ENCODE measurements at places on chromosomes 3 and 15.

DNA sequence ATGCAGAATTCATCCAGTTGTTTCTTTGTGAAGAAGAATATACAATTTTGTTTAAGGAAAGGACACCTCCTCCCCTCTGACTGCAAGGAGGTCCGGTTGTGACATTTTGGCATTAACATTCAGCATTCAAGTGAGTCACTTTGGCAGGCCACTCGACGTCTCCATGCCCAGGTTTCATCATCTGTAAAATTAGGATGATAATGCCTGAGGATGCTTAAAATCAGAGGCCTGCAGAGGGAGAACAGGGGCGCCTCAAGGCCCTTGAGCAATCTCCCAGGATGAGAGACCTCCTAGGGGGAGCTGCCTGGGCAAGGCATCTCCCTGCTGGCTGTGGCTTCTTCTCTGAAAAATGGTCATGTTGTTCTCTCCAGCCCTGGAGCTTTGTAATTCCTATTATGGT lies 236.0 kb downstream of the CACNA2D3 start:
- DNase-seq = no peak

GRCh38 chr3:151228666-151229040 lies 25.6 kb upstream of the GPR171 start:
- DNase-seq = no peak

DNA sequence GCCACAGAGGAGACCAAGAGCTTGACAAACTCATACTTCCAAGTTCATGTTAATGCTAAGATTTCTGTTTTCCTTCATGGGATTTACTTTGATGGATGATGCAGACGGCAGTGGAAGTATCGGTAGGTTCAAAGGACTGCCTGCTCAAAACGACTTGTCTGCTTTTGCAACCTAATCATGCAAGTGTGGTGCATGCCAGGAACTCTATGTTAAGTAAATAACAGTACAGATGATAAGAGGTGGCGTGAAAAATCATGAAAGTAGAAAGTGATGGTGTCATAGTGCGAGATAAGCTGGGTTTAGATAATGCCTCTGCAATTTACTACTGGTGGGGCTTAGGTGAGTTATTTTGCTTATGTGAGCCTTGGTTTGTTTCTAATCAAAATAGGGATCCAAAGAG lies 14.7 kb upstream of the LMCD1 start:
- DNase-seq = no peak

GRCh38 chr3:72052841-72053409 lies 268.0 kb upstream of the PROK2 start:
- no peak for DNase-seq

DNA sequence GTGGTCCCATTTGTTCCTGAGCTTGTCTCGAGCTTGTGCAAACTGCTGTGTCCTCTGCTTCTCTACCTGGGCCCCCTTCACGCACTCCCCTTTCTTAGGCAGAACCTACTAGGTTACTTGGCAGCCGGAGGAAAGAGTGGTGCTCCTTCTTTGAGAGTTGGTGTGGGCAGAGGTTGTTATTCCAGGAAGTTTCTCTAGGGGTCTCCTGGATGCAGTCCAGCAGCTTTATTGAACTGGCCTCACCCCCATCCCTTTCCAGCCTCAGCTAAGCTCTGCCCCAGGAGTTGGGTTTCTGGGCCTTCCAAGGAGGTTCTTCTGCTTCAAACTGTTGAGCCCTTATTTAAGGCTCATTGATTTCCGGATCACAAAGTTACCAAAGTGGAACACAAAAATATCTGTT lies 103.2 kb downstream of the C3orf70 start:
- no peak for DNase-seq

GRCh38 chr3:187256051-187256616 lies 35.4 kb downstream of the MASP1 start:
- DNase-seq = no peak

GRCh38 chr15:67114046-67114445 lies 48.6 kb downstream of the SMAD3 start:
- DNase-seq = no peak

DNA sequence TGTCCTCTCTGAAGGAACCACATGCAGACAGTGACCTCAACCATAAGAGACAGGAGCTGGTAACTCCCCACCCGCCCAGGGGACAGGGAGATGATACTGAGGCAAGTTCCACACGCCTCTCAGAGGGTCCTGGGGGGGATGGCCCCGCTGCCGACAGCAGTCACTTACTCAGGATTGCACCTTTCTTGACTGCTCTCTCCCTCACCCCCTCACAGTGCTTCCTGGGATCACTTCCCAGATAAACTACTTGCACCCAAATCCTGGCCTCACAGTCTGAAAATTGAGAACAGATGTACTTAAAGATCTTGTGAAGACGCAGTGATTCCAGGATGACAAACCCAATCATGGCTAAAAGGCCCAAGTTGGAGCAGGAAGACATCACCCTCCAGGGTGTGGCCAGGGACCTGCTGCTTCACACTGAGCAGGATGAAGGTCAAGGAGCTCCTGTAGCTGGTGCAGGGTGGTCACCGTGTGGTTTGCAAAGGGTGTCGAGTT lies 207.6 kb downstream of the ADAMTS17 start:
- DNase-seq = no peak

- DNase-seq = no peak
These were observed 92.0 kb downstream of the CADM2 start for GRCh38 chr3:85050821-85051220.

GRCh38 chr15:99987119-99987506 lies 253.9 kb upstream of the LYSMD4 start:
- DNase-seq = no peak

- no peak for DNase-seq
These were observed 41.7 kb downstream of the CCR3 start for GRCh38 chr3:46283881-46284450.

DNA sequence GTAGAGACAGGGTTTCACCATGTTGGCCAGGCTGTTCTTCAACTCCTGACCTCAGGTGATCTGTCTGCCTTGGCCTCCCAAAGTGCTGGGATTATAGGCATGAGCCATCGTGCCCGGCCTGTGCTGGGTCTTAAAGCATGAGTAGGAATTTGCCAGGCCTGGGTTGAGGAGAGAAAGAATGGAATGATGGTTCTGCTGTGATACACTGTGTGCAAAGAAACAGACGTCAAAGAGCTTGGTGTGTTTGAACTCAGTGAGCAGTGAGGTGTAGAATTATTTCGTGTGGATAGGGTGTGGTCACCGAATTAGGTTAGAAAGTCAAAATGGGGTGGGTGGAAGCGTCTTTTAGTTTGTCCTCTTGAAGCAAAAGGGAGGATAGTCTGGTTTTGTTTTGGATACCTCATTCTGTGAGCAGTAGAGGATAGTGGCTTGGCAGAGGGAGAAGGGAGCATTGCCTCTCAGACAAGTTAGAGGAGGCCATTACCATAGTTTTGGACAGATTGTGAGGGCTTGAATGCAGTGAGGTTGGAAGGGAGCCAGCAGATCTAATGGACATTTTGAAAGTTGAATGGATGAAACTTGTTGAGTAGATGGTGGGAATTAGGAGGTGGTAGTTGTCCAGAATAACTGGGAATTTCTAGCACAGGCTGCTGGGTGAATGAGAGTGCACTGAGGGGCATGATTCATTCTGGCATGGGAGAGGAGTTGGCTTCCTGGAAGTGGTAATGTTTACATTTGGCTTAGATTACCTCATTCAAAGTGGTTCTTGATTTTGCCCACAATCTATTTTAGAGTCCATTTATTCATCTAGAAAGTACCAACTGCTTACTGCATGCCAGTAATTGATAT lies 27.2 kb downstream of the AKAP13 start:
- DNase-seq = peak; percentile 29

GRCh38 chr3:141422961-141423582 lies 54.8 kb downstream of the ZBTB38 start:
- no peak for DNase-seq

GRCh38 chr15:94287794-94288246 lies 56.5 kb downstream of the MCTP2 start:
- DNase-seq = peak; percentile 67

GRCh38 chr3:141330718-141331376 lies 37.5 kb upstream of the ZBTB38 start:
- no peak for DNase-seq

DNA sequence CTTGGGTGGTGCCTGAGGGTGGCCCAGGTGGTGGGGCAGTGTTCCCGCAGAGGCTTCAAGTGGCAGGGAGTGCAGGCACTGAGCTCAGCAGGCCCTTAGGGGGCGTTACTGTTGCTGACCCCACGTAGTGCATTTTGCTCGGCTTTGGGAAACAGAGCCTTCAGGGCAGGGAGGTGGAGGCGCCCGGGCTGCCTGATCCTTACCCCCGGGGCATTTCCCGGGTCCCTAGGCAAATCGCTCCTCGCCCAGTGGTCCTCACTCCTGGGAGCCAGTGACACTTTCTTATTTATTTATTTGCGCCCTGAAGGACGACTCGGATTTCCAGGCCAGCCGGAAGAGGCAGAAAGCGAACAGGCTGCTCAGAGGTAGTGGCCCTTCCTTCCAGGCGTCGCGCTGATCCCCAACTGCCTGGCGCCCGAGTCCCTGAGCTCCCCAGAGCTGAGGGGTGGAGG lies 10.1 kb upstream of the FOXB1 start:
- no peak for DNase-seq

GRCh38 chr15:99100245-99101173 lies 4.4 kb upstream of the SYNM start:
- DNase-seq = peak; percentile 72

GRCh38 chr3:197682713-197683112 lies 54.0 kb downstream of the RUBCN start:
- DNase-seq = no peak

- DNase-seq = no peak
These were observed 14.5 kb upstream of the DCP1A start for GRCh38 chr3:53361852-53362251.

- DNase-seq = no peak
These were observed 42.3 kb upstream of the USP3 start for GRCh38 chr15:63462088-63462487.

GRCh38 chr3:107882881-107883280 lies 207.9 kb downstream of the CD47 start:
- DNase-seq = no peak

- no peak for DNase-seq
These were observed 10.8 kb upstream of the VILL start for GRCh38 chr3:37979541-37980461.

- no peak for DNase-seq
These were observed 1038.8 kb downstream of the AGBL1 start for GRCh38 chr15:87118435-87118834.

DNA sequence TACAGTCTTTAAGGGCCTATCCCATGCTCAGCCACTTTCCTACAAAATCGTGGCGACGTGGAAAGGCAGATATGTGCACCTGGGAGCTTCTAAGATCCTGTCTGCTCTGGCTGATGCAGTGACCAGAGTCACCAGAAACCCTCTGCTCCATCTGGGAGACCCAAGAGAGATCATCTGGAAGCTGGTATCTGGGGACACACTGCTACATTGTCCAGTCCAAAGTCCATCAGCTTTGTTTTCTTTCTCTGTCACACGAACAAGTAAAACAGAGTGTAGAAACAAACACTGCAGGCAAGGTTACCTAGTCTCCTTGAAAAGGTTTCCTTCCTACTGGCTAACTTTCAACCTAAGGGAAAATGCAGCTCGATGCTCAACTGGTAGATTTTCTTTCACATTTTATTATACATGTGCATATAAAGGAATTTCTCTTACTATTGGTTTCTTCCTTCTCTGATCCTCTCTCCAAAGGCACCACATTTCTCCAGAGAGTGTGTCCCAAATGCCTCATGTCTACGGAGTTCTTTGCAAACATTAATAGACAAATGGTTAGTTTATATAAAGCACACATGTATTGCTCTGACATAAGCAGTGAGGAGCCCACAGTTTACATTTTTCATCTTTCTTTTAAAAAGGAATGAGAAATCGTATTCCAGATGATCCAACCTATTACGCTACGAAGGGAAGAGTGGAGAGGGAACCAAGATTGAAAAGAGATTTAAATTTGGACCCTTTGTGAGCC lies 8.3 kb upstream of the GREM1 start:
- no peak for DNase-seq

DNA sequence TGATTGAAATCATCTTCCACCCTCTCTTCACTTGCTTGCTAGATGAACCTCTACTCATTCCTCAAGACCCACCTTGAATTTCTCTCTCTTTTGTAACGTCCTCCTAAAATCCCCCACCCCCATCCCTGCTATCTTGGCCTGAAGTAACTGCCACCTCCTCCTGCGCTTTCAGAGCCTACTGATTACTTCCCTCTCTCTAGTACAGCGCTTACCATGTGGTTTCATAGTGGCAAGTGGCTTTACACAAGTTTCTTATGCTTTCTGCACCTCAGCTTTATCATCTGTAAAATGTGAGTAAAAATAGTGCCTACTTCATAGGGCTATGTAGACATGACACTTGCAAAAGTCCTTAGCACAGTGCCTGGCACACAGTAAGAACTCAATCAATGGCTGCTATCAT lies 28.7 kb upstream of the DAZL start:
- no peak for DNase-seq

DNA sequence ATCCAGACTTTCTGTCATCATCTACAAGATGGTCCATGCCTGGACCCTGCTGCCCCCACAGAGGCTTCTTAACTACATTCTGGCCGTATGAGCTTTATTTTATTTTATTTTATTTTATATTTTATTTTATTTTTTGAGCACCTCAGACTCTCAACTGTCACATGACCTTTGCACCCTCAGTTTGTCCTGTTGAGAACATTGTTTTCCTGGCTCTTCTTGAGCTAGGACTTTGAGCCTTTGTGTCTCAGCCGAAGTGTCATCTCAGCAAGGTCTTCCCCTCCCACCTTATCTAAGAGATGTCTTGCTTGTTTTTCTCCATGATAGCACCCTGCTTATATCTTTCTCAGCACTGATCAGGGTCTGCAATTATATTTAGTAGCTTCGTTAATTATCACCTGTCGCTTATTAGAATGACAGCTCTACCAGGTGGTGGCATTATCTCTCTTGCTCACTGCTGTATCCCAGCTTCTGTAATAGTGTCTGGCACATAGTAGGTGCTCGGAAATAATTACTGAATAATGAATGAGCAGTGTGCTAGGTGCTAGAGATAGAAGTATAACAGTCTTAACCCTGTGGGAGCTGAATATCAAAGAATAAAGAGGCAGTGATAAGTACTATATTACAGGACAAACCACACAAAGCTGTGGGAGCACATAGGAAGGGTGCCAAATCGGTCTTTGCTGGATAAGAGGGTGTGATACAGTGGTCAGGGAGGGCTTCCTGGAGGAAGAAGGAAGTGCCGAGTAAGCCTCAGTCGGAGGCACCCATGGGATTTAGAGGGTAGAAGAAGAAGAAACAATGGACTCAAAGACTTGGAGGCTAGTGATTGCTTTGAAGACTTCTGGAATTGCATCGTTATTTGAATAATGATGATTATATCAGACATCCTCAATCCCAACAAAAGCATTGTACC lies 136.2 kb downstream of the ITPR1 start:
- DNase-seq = no peak

Measured in activated naive CD4-positive, alpha-beta T cell treated with anti-CD3 and anti-CD28 coated beads, Interleukin-2, amount 10 ng/mL, durations not matched to agents 7 days and 5 days (primary cell).